ENCODE measurements at places on chromosomes 1 and 21. TPM values are rescaled to one million over a fixed set of nuclear protein-coding genes. Genes with fewer than 3 reads are reported as not detected.

DNA sequence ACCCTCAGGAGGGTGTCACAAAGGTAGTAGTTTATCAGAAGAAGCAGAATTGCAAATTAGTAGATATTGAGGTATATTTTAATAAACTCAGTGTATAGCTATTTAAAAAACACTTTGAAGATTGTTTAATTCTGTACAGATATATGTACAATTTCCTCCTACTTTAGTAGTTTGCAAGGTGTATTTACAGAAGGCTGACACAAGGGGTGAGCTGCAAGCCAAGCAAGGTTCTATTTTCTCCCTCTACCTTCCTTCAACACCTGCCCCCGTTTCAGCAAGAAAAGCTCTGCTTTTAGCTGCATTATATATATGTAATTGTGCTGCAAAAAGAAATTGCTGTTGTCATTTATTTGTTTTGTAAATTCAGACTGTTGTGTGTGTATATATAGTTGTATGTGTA lies 674.2 kb upstream of the PKN2 start:
- no peak for DNase-seq

DNA sequence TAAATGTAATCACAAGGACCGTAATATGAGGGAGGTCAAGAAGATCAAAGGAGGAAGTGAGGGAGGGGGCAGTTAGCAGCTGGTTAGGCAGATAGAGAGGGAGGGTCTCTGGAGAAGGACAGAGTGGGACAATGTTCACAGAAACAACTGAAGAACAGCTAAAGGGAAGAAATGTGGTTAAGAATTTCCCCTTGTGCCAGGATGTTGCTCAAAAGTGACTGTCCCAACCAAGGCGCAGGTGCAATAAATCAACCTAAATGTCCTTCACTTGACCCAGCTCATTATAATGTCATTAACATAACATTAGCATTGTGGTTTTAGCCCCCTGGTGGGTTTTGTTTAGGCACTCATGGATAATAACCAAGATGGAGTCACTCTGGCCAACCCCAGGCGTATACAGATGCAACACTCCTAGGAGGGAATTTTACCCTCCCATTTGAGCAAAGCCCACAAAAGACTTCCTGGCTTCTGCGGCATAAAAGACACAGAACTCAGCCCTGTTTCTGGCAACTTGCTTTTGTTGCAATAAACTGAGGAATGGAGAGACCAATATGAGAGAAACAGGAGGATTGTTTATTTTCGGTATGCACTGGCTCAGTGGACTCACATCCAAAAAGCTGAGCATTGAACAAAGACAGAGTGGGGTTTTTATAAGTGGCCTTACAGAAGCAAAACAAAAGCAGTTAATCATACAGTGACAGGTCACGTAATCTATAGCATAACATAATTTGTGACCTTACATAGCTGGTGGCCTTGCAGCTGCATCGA lies 7.3 kb upstream of the CA6 start:
- no peak for DNase-seq

DNA sequence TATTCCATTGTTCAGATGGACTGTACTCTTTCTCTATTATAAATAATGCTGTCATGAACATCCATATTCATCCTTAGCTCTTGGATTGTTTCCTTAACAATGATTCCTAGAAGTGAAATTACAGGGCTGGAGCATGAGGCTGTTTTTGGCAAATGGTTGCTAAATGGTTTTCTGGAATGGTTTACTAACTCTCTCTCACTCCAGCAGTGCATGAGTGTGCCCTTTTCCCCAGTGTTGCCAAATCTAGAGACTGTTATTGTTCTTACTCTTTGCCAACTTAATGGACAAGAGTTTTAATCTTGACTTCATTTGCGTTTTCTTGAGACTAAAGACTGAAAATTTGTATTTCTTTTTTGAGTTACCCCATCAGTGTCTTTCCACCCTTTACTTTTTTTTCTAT lies 113.0 kb downstream of the PAPPA2 start:
- DNase-seq = no peak

DNA sequence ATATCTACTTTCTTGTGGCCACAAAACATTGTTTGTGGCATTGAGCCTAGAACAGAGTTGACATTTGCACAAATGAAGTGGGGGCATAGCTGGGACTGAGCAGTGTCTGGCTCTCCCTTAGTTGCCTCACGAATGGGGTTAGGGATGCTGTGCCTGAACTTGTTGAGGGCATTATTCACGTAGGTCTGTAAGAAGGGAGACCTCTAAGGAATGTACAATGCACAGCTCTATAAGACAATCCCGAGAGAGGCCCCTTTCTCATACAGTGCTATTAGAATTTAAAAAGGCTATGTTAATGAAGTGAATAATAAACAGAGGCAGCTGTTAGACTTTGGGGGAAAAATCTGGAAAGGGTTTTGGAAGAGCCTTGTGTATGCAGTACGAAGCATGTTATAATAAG lies 118.4 kb upstream of the DEPDC1 start:
- DNase-seq = no peak

GRCh38 chr1:165856021-165856420 lies 28.6 kb downstream of the UCK2 start:
- no peak for DNase-seq

DNA sequence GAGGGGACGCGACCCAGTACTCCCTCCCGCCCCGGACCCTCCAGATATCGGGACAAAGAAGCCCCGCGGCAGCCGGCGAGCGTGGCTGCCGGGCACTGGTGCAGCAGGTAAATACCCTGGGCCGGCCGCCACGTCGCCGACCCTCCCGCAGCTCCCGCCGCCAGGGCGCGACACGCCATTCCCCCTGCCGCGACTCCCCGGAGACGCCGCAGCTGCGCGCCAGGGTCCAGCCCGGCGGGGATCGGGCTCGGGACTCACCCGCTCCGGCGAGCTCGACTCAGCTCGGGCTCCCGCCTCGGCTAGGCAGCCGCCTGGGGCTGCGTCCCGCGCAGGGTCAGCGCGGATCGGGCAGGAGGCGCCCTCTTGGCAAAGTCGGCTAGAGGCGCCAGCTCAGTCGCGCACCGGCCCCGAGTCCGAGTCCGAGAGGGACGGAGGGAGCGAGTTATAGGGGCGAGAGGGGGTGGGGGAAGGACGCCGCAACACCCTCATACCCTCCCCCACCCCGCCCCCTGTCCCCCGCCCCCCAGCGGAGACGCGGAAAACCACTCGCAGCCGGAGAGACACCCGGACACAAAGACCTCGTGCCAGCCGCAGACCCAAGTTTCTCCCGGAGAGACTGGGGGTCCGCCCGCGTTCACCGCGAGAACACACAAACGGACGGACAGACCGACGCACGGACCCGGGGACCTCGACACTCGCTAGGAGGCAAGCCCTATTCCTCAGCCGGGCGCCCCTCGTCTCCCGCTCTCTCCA lies 985 bp downstream of the SYT6 start:
- no peak for DNase-seq

- no peak for DNase-seq
Observed at GRCh38 chr1:94753171-94753972, 66.8 kb upstream of the SLC44A3 start.

GRCh38 chr21:44531606-44532564 lies 8.1 kb downstream of the KRTAP10-1 start:
- DNase-seq = no peak

- no peak for DNase-seq
Observed at GRCh38 chr1:161987303-161987702, 36.4 kb downstream of the OLFML2B start.

GRCh38 chr1:63774617-63775417 lies 1.0 kb downstream of the ROR1 start:
- no peak for DNase-seq

DNA sequence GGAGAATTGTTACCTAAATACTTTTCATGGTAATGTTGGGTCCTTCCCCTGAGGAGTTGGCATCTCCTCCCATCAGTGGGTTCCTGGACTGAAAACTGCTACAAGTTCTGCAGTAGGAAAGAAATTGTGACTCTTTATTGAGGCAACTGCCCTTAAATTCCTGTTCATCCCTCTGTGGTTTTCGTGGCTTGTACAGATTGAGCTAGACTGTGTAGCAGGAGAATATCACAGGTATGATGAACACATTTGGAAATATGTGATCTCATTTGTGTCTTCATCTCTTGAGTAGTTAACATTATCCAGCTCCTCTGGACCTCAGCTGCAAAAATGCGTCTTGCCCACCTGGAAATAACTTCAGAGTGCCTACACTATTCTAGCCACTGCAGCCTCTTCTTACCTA lies 390.6 kb downstream of the PTPRC start:
- no peak for DNase-seq

GRCh38 chr1:44662683-44663030 lies 11.6 kb downstream of the TMEM53 start:
- no peak for DNase-seq

GRCh38 chr1:183577897-183578465 lies 12.3 kb downstream of the NCF2 start:
- DNase-seq = no peak

DNA sequence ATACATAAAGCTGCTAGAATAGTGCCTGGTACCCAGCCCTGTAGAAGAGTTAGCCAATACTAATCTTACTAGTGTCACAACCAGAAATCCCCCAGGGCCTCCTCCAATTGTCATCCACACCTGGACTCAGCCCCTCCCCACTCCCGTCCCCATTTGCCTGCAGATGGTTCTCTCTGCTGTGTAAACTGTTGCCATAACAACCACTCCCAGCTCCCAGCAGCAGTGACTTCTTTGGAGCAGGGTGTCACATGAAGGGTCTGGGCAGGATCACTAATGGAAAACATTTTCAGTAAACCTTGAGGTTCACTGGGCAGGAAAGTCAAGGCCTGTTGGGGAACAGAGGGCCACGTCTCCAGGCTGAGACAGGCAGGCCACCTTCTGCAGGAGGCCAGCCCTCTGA lies 126.0 kb upstream of the IPO9 start:
- no peak for DNase-seq

DNA sequence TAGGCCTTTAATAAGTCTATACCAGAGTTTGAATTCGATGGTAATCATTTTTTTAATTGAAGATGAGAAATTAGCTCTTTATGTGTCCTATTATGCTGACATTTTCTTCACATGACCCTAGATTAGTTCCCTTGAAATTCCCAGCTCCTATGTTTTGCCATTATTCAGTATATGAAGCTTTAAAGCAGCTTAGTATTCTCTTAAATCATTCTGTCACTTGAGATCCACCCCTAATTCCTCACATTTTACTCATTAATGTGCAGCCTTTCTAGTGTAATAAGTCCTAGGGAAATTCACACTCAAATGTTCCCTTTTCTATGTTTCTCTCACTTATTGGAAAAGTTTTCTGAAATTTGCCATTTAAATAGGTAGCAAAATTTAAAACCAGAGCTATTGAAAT lies 704.5 kb upstream of the B3GALT2 start:
- no peak for DNase-seq

GRCh38 chr1:197356723-197357533 lies 88.9 kb downstream of the CRB1 start:
- DNase-seq = no peak

GRCh38 chr21:41149199-41149598 lies 18.8 kb upstream of the BACE2 start:
- no peak for DNase-seq

DNA sequence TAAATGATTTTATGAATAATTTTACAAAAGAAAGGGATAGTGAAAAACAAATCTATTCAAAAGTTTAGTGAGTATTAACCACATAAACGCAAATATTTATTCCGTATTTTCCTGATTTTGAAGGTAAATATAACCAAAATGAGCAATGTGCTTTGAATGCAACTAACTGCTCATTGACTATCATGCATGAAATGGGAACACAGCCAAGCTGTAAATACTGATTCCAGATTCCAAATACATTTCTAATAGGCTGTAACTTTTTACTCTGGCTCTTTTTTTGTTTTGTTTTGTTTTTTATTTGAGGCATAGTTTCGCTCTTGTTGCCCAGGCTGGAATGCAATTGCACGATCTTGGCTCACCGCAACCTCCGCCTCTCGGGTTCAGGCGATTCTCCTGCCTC lies 41.8 kb downstream of the SELENOF start:
- DNase-seq = no peak

DNA sequence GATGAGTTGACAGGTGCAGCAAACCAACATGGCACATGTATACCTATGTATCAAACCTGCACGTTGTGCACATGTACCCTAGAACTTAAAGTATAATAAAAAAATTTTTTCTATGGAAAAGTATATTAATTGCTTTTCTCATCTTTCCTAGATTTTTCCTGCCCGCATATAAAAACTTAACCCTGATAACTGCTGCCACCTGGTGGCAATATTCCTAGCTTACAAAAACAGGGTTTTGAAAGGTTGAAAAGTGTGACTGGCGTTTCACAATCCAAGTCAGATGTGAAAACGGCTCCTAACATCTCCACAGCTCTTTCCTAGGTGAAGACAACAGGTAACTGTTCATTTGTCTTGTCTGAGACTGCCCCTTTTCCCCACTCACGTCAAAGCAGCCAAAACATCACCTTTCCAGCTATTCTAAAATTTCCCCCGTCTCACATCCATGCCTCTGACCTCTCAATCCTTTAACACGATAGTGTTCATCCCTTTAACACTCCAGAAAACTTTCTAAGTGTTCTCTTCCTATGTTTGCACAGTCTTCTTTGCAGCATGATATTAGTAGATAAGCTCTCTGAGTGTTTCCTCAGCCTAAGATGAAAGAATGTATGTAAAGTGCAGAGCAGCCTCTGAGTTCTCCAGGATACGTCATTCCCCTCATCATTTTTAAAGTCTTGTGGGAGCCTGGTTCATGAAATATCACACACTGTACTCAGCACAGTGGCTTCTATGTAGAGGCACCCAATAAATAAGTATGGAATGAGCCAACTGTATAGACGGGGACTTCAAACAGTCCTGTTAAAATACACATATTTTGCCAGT lies 27.5 kb downstream of the OVGP1 start:
- no peak for DNase-seq

GRCh38 chr1:26471498-26472319 lies 531 bp upstream of the HMGN2 start:
- peak; percentile 62 for DNase-seq

DNA sequence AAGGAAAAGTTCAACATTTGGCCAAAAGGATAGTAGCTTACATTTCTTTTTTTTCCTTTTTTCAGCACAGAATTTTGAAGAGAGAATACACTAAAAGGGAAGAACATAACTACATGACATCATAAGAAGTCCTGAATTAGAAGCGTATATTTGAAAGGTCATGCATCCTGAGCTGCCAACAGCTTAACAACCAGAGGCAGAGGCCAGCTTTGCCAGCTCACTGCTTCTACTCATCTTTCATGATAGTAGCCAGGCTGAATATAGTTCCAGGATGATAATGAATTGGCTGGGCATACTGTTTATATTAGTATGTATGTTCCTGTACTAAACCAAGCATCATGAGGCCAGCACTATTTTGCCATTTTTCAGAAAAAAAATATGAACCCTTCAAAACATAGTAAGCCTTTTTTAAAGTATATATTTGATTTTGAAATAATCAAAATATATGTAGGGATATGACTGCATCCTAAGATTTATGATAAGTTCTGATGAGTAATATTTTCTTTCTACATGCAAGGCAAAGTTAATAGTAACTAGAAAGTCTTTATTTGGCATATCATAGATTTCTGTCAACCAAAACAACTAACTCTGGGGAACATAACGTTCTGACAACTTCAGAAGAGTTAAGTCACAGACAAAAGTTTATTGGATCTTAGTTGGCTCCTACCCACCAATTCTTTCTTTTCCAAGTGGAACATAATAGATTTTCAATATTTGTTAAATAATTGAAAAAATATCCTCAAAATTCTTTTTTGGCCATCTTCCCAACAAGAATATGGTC lies 123.2 kb downstream of the DPYD start:
- no peak for DNase-seq

DIO1 gene
- not detected for total RNA-seq

VHLL gene
- not detected for total RNA-seq

MYOG gene
- total RNA-seq = not detected

FCGR2B gene
- total RNA-seq = 0.07 TPM

HSF2BP gene
- total RNA-seq = 0.53 TPM

VAMP4 gene
- total RNA-seq = 7.7 TPM

RPRD2 gene
- total RNA-seq = 26.4 TPM

CDCA8 gene
- 37.4 TPM for total RNA-seq

CFHR1 gene
- total RNA-seq = not detected

Data from CD8-positive, alpha-beta memory T cell (primary cell).